ENCODE measurements at places on chromosomes 7 and 10. TPM values are rescaled to one million over a fixed set of nuclear protein-coding genes. Genes with fewer than 3 reads are reported as not detected.

GRCh38 chr10:37520488-37520887 lies 336.9 kb downstream of the ZNF248 start:
- no peak for DNase-seq

The GNGT1 gene
- not detected for total RNA-seq

DNA sequence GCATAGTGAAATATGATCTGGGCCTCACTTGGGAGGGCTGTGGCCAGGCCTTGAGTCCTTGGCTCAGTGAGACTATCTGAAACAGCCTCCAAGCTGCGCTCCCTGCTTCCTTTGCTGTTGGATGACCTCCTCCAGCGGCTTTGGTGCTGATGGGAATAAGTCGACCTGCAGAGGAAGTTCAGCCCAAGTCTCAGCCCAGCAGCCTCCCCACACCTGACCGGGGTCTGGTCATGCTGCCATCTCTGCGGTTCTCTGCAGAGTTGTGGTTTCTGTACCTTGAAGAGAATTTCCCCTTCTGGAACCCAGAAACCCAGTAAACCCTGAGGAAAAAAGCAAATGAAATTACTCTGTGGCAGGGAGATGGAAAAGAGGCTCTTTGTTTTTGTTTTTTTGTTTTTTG lies 4.6 kb upstream of the RBAK start:
- no peak for DNase-seq

- no peak for DNase-seq
Observed at GRCh38 chr7:102908676-102909075, 4.1 kb upstream of the LRRC17 start.

The FRMD4A gene
- 38.3 TPM for total RNA-seq

DNA sequence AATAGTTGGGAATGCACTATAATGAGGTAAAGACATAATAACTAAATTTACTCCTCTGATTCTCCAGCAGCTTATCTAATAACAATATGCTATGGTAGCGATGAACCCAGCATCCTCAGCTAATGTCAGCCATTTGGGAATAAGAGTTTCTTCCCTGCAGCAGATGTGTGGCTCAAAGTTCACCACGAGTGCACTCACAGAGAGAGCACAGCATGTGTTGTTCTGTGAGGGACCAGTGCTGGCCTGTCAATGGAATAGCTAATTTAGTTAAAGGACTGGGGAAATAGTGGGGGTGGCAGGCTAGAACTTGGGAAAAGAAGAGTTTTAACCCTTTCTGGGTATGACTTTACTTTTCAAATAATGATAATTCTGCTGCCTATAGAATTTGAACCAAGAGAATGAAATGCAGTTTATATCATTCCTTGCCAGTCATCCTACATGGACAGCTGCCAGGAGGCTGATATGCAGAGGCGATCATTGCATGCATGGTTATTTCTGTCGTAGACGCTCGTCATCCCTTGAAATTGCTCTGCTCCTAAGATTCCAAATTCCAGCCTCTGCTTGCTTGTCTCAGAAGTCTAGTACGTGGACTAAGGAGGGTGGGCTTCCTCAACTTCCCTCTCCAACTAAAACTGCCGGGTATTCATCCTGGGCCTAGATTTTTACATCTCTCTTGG lies 355.6 kb downstream of the RNLS start:
- DNase-seq = no peak

DNA sequence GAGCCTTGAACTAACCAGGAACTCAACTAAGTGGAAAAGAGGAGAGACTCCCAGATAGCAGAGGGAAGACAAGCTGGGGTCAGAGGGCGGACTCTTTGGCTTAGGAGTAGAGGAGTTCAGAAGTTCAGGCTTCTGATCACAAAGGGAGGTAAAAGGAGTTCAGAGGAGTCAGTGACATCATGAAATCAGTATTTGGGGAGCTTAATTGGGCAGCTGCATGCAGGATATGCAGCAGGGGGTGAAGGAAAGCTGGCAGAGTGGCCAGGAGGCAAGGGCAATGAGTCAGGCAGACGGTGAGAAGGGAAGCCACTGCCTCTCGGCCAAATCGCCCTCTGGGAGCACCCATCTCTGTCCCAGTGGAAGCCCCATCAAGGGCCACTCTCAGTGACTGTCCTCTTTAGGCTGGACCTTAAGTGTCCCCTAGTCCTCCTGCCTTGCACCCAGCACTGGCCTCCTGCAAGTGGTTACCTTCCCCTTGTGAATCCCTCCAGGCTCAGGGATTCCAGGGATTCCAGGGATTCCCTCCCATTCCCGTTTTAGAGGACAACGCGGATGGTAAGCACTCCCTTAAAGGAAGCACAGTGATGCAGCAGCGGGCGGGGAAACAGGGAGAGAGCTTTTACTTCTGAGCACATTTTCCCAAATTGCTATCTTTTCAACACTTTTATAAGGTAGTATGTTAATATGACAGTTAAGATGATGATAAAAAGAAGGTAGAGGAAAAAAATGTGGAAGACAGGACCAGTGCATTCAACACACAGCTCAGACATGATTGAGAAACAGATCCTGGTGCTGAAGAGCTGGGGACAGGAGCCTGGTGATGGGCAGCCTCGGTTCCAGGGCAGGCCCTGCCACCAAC lies 72.6 kb downstream of the KCNMA1 start:
- DNase-seq = no peak

DNA sequence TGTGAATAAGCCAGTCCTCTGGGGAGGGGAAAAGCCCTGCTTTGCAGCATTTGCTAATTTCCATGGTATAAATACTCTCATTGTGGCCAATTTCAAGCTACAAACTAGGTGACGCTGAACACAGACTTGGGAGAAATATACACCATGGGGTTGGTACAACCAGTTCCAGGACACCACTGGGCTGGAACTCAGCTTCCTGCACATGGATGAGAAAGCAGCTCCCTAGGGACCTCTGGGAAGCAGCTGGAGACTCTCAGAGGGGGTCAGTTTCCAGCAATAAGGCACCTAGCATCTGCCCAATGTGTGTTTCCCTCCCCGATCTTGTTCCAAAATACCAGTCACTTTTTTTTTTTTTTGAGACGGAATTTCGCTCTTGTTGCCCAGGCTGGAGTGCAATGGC lies 56.8 kb upstream of the WDR11 start:
- no peak for DNase-seq

The FAM241B gene
- total RNA-seq = 5.2 TPM

DNA sequence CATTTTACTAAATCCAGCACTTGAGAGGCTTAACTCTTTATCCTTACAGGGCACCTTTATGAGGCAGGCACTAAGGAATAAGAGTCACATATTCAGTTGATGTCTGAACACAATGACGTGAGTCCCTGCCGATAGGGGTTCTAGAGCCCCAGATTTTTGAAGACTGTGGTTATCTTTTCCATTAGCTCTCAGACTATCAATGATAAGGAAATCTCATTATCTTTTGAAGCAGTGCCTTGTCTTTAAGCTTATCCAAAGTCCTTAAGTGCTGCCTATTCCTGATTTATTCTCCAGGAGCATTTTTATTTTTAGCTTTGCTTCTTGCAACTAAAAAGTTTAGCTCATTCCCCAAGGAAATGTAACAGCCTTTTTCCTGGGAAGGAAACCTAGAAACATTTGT lies 444.1 kb upstream of the LRRN3 start:
- DNase-seq = no peak

GRCh38 chr7:147418966-147419365 lies 1171.6 kb upstream of the C7orf33 start:
- no peak for DNase-seq

DNA sequence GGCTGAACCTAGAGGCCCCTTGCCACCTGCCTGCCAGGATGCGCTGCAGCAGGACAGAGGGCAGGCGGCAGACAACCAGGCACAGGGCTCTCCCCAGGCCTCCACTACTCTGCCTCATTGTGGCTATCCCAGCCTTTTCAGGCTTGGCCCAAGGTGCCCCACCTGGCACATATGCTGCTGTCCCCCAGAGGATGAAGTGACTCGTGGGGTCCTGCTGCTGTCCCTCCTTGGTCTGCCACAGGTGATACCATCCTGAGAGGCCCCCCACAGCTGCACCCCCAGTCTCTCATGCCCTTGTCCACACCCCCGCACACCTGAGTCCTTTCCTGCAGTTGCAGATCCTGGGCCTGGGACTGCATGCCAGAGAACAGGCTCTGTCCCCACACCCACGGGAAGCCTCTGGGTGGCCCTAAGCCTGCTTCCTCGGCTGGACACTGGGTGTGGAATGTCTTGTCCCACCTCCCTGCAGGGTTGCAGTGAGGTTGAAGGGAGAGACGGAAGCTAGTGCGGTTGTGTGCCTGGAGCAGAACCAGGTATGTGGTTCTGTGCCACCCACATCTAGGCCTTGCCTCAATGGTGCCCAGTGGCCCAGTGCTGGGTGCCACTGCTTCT lies 55.3 kb downstream of the RASGEF1A start:
- DNase-seq = peak; percentile 44

GRCh38 chr10:89163265-89163995 lies 43.7 kb downstream of the CH25H start:
- no peak for DNase-seq

The TAS2R41 gene
- total RNA-seq = not detected

DNA sequence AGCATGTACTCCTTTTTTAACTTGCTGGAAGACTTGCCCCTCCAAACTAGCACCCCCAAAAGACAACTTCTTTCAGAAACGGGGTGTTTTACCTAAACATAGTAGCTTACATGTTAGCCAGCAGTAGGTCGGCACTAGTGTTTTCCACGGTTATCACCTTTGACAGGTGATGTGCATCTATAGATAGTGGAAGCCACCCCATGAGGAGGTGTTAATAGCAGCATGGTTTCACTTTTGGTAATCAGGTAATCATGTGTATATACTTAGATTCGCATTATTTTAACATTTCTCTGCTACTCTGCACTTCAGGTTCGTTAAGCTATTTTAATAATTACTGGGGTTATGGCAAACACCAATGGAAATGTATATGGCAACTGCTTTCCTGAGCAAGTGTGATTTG lies 17.6 kb downstream of the SRI start:
- DNase-seq = no peak

DNA sequence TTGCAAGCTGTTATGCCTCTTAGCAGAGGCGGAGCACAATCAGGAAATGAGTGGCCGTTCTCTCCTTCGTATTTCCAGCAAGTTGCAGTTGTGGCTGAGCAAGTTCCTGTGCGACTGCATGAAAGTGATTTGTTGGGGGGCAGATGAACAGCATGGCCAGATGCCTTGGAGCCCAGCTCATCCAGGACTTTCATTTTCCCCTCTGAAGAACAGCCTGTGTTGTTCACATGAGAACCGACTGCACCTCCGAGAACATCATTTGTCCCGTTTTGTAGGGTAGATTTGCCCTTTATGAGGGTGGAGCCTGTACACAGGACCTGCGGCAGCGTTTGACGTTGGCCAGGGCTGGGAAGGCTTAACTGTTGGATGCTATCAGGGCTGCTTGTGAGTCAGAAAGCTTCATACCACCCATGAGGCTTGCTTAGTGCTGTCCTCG lies 4.4 kb downstream of the BAG3 start:
- DNase-seq = no peak

GRCh38 chr7:131365838-131366237 lies 38.2 kb downstream of the MKLN1 start:
- no peak for DNase-seq

The PHYHIPL gene
- not detected for total RNA-seq

The BMS1 gene
- total RNA-seq = 13.0 TPM

- DNase-seq = no peak
Observed at GRCh38 chr7:39465055-39465929, 100.9 kb upstream of the YAE1 start.

GRCh38 chr10:93115661-93116383 lies 42.1 kb downstream of the CYP26A1 start:
- peak; percentile 74 for DNase-seq

GRCh38 chr7:16847381-16847860 lies 34.4 kb downstream of the AGR3 start:
- peak; percentile 73 for DNase-seq

- no peak for DNase-seq
Observed at GRCh38 chr7:10838228-10838627, 135.4 kb upstream of the PHF14 start.

DNA sequence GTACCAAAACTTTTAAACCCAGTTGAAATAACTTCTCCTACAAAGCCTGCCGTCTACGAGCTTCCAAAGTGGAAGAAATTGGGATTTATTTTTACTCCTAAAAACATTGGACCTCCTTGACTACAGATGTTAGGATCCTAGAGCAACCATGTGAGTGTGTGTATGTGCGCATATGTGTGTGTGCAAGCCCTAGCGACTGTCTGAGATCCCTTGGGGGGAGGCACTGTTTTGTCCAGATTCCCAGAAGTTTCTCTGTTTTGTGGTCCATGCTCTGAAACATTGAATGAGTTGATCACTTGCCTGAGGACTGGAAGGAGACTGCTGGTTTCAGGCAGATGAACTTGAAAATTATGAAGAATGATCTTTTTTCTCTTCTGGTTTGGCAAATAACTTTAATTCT lies 312.3 kb upstream of the ZNF32 start:
- DNase-seq = no peak

GRCh38 chr10:14415676-14416307 lies 85.1 kb upstream of the FRMD4A start:
- no peak for DNase-seq

The FAM25G gene
- total RNA-seq = not detected

The ZNF736 gene
- total RNA-seq = 13.5 TPM

GRCh38 chr7:151178831-151179230 lies 8.2 kb downstream of the ASB10 start:
- no peak for DNase-seq

The TMEM248 gene
- 114 TPM for total RNA-seq

- no peak for DNase-seq
Observed at GRCh38 chr10:60646966-60647796, 131.1 kb upstream of the CDK1 start.

GRCh38 chr7:24290004-24290641 lies 6.1 kb downstream of the NPY start:
- peak; percentile 64 for DNase-seq

GRCh38 chr10:96287392-96288105 lies 16.2 kb upstream of the BLNK start:
- DNase-seq = no peak

The SLC29A3 gene
- 14.8 TPM for total RNA-seq

The ELMO1 gene
- 53.8 TPM for total RNA-seq

DNA sequence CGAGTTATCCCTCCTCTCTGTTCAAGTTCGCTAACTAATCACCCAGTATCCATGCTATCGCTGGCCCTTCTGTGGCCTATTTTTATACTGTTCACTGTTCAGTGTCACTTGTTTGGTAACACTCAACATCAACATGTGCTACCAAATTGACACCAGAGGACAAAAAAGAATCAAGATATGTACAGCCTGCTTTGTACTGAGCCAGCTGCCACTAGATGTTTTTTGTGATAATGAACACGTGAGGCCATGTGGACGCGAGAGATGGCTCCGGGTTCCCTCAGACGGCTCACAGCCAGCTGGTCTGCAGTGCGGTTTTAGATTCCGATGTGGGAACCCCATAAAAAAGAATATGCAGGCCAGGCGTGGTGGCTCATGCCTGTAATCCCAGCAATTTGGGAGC lies 21.2 kb downstream of the CAV1 start:
- no peak for DNase-seq

DNA sequence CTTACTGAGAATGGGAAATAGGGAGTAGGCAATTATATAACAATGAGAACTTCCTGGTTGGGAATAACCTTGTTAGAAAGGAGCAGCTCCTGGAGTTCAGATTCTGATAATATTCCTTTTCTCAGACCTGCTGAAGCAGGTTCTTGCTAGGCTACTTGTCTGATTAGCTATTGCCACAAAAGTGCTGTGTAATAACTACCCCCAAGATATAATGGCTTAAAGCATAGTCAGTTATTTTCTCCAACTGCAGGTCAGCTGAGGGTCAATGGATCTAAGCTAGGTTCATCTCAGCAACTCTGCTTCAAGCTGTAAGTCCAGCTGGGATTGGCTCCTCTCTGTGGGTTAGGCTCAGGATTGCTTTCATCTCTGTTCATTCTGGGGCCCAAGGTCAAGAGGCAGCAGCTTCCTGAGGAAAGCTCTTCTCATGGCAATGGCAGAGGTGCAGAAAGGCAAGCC lies 9.4 kb upstream of the CNOT4 start:
- no peak for DNase-seq

GRCh38 chr10:11387551-11388222 lies 223.8 kb downstream of the USP6NL start:
- DNase-seq = no peak
